ENCODE measurements at places on chromosomes 13 and 19.

GRCh38 chr19:33462112-33462791 is 59.3 kb downstream of the PEPD start:
- no peak for DNase-seq

GRCh38 chr19:5361407-5361806 is 20.8 kb upstream of the PTPRS start:
- no peak for DNase-seq

DNA sequence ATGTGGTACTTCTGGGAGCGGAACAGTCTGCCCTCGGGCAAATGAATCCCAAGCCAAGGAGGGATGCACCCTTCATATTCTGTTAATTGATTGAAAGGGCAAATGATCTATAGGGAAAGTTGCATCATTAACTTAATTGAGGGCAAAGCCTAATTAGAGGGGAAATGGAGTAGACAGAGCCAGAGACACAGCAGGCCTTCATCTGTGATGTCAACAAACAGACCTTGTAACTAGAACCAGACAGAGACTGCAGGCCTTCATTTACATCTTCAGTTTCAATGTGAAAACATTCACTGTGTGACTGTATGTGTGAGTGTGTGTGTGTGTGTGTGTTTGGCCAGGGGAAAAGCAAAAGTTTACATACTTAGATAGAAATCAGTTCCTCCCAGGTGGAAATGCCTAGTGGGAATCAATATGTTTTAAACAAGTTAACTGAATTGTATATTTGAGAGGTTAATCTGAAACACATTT is 126.4 kb downstream of the SPRY2 start:
- DNase-seq, result no peak

GRCh38 chr13:89212186-89212585 is 1541.0 kb downstream of the SLITRK5 start:
- DNase-seq, result no peak

DNA sequence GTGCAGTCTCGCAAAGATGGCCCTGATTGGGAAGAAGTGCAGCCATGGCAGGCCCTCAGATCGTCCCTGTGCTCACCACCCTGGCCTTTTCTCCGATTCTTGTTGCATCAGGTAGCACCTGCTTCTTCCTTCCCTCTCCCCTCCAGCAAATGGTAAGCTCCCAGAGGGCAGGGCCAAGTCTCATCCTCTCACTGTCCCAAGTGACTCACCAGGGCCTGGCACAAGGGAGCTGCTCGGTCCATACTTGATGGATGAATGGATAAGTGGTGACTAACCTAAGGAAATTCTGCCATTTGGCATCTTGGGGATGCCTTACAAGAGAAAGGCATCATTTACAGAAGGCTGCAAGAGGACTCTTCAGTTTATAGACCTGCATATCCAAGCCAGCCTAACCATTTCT is 84.9 kb downstream of the ZIC5 start:
- no peak for DNase-seq

- no peak for DNase-seq
Observed at GRCh38 chr19:43751466-43752220, 3.1 kb downstream of the SMG9 start.

GRCh38 chr19:55284405-55285058 is 735 bp downstream of the BRSK1 start:
- DNase-seq, result no peak

DNA sequence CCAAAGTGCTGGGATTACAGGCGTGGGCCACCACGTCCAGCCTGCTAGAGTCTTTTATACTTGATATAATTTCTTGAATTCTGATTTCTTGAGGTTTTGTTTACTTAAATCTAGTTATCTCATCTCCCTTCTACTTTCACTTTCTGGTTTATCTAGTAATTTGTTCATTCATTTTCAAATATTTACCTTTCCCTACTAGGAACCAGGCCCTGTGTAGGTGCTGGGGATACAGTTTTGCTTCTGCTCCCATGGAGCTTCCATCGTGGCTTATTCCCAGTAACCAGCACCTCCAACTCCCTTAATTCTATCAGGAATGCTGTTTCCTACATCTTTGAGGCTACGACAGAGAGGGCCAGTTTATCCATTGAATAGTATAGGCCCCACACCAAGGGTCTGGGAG is 24.1 kb upstream of the TRIM13 start:
- no peak for DNase-seq

DNA sequence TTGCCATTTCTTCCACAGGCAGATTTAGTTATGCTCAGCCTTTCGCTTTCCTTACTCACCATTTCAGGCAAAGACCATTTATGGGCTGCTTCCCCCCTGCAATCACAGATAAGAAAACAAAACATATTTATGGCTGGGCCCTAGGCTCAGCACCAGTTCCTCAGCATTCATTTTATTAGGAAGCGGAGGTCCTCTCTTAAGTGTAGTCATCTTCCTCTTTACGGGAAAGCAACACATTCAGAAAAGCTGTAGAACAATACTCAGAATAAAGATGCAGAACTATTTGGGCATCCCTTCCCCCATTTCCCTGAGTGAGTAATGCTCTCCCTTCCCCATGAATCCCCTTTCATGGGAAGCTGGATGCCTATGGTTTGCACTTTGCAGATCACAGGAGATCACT is 27.9 kb downstream of the FLT1 start:
- DNase-seq, result no peak

DNA sequence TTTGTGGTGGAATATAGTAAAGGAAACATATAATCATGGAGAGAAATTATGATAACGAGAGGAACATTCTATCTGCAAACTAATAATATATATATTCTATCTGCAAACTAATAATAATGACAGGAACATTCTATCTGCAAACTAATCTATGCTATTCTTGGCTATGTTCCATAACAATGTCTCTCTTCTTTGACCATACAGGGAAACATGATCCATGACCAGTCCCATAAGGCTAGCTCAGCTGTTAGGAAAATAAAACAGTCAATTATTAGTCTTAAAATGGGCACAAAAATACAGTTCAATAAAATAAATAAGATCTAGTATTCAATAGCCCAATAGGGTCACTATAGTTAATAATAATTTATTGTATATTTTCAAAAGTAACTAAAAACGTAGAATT is 707.8 kb upstream of the PCDH20 start:
- no peak for DNase-seq

- DNase-seq, result no peak
Observed at GRCh38 chr13:75432045-75432444, 49.9 kb downstream of the TBC1D4 start.

DNA sequence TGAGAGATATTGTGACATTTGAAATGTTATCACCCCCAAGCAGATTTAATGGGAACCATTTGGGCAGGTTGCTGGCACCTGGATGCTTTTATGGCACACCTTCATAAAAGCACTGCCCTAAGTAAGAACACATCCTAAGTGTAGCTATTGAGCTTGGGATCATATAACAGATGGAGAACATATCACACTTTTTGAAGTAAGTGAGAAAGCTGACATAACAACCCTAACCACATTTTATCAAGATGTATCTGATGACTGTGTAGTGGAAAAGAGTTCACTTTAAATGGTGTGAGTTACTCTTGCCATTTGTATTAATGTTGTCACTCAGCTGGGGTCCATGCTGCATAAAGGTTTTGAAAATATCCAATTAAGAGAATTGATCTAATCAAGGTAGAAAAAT is 287.9 kb downstream of the DCLK1 start:
- no peak for DNase-seq

DNA sequence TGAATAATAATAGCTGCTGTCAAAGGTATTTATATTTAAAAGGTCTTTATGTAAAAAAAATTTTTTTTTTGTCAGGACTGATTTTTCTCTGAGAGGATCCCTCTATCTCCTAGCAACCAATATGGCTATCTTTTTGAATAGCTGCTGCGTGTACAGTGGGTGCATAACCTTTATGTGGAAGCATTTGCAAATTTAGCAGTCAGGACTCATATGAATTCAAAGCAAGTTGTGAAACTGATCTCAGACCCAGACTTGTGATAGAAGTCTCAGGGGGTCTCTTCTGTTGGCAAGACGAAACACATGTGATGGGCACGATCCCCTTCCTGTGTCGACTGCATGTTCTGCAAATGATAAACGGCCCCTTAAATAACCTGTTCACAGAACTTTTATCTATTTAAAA is 114.1 kb upstream of the ARGLU1 start:
- no peak for DNase-seq

DNA sequence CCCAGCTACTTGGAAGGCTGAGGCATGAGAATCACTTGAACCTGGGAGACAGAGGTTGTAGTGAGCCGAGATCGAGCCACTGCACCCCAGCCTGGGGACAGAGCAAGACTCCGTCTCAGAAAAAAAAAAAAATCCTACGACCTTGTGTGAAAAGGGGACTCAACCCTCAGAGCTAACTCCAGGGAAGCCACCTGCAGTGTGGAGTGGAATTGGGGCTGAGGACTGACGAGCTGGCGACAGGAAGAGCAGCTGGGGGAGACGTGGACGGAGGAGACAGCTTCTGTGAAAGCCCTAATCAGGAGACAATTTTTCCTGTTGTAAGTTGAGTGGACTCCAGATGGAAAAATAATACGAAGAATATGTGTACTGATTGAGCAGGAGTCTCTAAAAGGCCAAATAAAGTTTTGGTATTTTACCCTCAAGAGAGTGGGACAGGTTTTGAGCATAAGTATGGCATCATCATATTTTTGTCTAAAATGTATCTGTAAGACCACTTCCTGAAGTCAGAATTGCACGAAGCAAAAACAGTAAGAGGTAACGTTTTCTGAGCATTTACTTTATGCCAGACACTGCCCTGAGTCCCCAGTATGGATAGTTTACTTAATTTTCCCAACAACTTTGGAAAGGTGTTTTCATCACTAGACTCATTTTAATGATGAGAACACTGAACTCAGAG is 12.0 kb upstream of the LAIR1 start:
- no peak for DNase-seq

GRCh38 chr13:29105779-29106178 is 285.6 kb downstream of the MTUS2 start:
- DNase-seq, result no peak

GRCh38 chr13:50257646-50258045 is 242.4 kb downstream of the KCNRG start:
- no peak for DNase-seq

DNA sequence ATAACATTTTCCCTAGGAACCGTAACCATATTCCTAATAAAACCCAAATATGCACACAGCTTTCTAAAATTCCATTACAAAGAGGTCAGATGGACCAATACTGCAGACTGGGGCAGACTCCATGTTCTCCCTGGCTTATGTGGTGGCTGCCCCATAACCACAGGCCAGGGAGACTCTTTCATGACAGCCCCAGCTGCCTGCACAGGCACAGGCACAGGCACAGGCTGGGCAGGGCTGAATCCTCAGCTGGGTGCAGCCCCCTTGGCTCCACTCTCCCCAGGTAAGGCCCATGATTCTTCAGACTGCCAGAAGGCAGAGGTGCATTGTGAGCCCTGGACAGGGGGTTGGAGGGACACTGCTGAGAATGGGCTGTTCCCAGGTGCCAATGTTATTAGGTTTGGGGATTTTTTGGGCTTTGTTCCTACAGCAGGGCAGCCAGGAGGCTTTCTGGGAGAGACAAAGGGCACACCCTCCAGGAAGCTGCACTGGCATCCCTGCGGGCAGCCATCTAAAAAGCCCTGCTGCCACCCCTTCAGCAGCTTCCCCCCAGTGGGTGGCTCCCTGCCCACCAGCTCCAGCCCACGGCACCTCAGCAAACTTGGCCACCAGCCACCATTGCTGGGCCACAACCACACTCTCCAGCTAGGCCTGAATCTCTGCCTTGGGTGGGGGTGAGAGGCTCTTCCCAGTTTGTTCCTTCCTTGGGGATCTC is 20.0 kb downstream of the DOCK9 start:
- DNase-seq, result no peak

DNA sequence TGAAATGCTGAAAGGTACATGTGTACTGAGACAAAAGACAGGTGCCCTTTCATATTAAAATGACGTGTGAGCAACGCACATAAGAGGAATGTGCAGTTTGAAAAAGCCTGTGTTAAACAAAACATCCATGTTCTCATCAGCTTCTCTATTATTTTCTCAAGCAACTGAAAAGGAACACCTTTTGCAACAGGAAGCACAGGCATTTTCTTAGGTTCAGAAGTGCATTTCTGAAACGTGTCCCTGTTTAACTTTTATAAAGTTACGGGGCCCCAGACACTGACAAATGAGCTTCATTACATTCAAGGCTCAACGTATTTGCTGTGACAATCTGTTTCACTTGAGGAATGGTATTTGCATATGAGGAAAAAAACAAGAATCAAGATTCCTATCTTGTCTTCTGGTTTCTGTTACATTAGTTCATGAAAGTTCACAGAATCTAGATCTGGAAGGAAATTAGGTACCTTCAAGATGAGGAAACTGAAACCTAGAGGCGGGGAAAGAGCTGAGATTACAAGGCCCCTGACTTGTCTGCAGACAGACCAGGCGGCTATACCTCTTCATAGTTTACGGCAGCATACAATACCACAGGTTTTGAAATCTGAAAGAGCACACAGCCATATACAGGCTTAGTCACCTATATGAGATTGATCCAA is 431.7 kb downstream of the KLF12 start:
- DNase-seq, result peak; percentile 37

Data from activated CD4-positive, alpha-beta T cell treated with anti-CD3 and anti-CD28 coated beads for 1 hour (primary cell).